ENCODE measurements at places on chromosomes 4 and X.

DNA sequence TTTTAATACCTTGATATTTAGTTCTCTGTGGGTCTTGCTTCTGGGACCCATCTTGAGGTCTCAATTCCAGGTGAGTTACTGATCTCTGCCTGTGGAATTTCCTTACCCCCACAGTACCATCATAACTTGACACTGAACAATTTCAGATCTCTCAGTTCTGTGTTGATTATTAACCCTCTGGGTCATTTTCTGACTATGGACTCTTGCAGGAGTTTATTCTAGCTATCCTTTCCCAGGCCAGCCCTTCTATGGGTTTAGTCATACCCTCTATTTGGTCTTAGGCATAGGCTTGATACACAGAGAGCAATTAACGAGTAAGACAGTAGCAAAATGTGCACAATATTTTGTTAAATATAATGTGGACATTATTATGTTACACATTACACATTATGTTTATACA lies 3.7 kb upstream of the SPARCL1 start:
- no peak for DNase-seq

GRCh38 chrX:20352935-20353336 lies 86.2 kb upstream of the RPS6KA3 start:
- no peak for DNase-seq

DNA sequence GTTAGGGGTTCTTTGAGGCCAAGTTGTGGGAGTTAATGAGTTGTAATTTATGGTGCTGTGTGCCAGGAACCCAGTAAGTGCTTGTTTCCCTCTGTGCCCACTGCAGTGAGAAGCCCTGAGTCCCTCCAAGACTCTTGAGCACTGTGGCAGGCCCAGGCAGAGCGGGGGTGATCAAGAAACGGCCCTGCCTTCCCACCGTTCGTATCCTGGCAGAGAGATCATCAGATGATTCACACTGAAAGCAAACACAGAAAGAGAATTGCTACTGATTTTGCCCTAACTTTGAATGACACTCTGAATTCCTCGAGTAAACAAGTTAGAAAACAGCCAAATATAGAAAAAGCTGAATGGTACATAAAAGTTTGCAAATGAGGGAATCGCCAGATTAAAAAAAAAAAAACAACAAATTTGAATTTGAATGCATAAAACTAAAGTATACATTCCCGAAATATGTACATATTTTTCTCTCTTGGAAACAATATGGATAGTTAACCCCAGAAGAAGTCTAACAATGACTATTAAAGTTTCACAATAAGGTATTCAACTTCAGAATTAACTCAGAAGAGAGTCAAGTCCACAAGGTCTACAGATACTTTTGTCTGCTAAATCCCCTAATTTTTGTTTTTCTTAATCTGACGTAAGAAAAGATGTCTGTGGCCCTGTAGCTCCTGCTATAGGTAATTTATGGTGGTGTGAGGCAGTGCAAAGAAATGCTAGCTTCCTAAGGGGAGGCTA lies 71.8 kb downstream of the AFAP1 start:
- DNase-seq: no peak

DNA sequence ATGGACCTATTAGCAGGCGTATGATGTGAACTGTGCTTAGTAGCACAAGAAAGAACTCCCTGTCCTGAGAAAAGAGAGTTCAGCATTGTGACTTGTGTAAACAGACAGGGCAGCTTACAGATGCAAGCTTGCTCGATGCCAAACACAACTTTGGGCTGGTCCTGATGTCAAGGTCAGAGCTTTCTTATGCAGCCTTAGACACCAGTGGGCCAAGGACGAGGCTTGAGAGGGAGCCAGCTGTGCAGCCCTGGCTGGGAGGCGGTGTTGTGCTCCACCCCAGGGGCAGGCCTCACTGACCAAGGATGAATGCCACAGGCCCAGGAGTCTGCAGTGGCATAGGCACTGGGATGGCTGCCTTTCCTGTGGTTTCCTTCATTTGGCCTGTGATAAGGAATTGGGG lies 35.4 kb downstream of the JADE1 start:
- no peak for DNase-seq

DNA sequence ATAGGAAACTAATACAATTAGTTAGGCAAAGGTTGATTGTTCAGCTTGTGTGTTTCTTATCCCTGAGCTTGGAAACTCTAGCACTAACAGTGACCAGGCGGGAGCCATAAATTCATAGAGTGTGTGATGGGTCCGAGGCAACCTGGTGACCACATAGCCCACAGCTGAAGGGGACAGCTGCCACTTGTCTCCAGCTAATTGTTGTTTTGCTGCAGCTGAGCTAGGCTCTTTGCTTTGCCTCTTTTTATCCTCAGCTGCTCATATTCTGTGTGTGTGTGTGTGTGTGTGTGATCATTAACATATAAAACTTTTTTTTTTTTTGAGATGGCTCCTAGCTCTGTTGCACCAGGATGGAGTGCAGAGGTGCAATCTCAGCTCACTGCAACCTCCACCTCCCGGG lies 53.2 kb downstream of the DOCK11 start:
- no peak for DNase-seq

GRCh38 chrX:97907791-97908190 lies 1024.1 kb downstream of the RPA4 start:
- no peak for DNase-seq

GRCh38 chr4:26076000-26076587 lies 162.1 kb downstream of the SMIM20 start:
- no peak for DNase-seq

DNA sequence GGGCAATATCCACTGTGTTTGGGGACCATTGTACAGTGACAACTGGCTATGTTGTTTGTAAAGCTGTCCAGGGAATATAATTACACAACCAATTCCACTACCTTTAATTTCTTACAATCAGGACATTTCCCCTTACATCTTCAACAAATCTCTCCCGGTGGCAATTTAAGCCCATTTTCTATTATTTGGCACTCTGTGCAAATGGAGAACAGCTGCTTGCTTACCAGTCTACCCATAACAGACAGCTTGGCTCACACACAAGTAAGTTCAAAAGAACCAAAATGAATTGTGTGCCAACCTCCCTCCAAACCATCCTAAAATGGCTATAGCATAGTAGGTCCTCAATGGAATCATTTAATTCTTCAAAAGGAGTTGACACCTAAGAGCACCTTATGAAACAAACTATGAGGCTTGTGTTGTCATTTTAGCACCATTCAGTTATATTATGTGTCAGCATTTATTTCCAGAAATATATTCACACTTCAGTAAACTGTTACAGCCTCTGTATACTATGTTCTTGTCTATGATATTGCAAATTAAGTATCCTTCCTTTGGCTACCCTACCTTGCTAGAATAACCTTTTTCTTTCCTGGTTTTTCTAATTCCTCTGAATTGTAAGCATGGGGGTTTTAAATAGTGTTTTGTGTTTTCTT lies 18.4 kb downstream of the GABRA4 start:
- no peak for DNase-seq

DNA sequence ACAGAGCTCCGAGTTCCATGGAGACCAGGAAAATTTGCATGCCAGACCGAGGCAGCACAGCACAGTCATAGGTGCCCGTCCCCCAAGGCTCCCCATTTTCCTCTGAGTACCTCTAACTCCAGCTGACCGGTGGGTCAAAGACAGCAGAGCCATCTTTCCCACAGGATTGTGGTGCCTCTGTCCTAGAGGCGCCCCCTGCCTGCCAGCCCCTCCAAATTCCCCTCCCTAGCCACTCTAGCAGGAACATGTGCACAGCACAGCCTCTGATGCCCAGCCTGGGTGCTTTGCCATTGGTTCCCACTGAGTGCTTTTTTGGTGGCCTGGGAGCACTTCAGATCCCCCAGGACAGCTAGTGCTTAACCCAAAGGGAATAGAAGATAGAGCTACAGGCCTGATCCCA lies 368.5 kb upstream of the PABPC5 start:
- no peak for DNase-seq

GRCh38 chr4:67332627-67333026 lies 212.7 kb downstream of the CENPC start:
- no peak for DNase-seq

- DNase-seq: no peak
Measured at GRCh38 chrX:47625365-47625764, 4.4 kb downstream of the CFP start.

DNA sequence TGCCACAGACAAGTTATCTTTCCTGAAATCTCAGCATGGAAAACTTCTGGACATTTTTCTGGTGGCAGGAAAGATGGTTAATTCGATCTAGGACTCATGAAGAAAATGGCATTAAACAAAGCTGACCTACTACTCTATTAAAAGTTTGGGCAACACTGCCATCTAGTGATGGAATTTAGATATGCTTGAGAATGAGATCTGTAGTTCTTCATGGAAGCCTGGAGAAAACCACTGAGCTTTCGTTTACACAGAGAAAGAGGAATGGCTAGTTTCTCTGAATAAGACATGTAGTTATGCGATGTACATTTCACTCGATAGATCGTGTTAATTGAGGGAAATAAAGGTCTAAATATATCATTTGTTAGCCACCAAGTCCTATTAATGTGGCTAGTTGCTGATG lies 51.7 kb upstream of the CHRDL1 start:
- DNase-seq: peak; percentile 32

DNA sequence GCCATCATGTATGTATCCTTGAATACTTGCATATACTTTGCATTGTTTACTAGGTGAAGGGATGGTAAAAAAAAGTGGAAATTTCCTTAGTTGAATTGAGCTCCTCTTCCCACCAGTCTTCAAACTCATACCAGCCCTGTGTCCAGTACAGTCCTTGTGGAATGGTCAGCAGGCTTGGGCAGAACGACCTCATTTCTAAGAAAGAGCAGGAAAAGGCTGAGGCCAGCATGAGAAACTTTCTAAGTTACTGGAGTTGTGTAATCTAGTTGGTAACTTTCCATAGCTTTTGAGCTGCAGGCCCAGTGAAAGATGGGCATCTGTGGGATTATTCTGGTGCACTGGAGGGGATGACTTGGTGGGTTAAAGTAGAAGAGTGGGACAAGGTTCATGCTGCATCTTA lies 87.6 kb downstream of the DCUN1D4 start:
- DNase-seq: no peak

GRCh38 chr4:145609481-145610427 lies 9.4 kb upstream of the MMAA start:
- DNase-seq: peak; percentile 63

GRCh38 chrX:150761819-150762216 lies 68.6 kb downstream of the MTMR1 start:
- DNase-seq: no peak

- no peak for DNase-seq
Measured at GRCh38 chrX:110178179-110178865, 139.6 kb downstream of the AMMECR1 start.

DNA sequence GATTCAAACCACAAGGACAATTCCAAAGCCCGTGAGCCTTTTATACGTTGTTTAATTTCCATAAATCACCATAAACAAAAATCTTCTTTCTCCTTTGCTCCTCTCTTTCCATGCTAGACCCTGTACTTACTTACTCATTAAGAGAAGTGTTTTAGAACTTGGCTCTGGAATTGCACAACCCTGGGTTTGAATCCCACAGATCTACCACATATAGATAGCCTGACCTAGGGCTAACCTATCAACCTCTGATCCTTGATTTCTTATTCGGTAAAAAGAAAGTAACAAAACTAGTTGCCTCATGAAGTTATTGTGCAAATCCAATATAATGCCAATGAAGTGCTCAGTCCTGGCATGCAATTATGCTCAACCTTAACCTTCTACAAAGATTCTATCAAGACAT lies 68.8 kb downstream of the ZAR1 start:
- DNase-seq: no peak

GRCh38 chr4:34196375-34196774 lies 2047.9 kb downstream of the ARAP2 start:
- no peak for DNase-seq

GRCh38 chrX:111431001-111431400 lies 19.0 kb upstream of the DCX start:
- DNase-seq: no peak

DNA sequence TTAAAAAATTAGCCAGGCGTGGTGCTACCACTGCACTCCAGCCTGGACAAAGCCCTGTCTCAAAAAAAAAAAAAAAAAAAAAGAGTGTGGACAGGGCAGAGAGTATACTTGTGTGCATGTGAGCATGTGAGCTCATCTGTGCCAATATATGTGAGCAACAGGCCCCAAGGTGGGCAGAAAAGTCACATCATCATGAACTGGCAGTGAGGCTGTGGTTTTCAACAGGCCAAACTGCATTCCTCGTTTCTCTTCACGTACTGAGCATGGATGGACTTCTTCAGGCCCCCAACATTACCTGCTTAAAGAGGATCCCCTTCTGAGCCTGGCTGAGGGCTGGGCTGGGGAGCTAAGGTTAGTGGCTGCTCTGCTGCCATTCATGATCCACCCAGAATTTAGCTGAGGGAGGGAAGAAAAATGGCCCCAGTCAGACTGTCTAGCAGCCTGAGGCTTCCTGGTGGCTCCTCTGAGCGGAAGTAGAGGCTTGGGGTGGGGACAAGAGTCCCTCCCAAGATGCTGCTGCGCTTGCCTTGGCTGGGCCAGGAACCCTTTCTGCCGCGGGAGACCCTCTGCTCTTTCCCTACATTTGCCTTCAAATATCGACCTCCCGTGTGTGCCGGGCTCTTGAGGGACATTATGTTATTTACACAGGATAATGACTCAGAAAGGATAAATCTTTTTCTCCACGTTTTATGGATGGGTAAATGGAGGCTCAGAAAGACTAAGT lies 55.0 kb downstream of the DIPK2B start:
- DNase-seq: no peak

DNA sequence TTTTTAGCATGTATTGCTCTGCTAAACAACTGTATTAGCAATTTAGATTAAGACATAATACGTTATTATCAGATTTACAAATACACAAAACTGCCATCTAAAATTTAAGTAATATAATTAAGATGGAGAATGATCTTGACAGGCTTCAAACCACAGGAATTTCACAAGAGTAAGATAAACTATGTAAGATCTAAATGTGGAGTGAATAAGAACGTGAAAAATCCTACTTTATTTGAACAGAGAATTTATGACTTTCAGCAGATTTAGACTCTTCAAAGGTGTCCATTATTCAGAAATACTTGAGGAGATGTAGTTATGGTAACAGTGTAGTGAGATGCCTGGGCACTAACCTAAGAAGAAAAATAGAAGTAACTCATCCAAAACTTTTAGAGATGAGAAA lies 73.2 kb downstream of the SLC4A4 start:
- DNase-seq: peak; percentile 63

GRCh38 chr4:31741326-31741725 lies 1021.2 kb downstream of the PCDH7 start:
- no peak for DNase-seq

DNA sequence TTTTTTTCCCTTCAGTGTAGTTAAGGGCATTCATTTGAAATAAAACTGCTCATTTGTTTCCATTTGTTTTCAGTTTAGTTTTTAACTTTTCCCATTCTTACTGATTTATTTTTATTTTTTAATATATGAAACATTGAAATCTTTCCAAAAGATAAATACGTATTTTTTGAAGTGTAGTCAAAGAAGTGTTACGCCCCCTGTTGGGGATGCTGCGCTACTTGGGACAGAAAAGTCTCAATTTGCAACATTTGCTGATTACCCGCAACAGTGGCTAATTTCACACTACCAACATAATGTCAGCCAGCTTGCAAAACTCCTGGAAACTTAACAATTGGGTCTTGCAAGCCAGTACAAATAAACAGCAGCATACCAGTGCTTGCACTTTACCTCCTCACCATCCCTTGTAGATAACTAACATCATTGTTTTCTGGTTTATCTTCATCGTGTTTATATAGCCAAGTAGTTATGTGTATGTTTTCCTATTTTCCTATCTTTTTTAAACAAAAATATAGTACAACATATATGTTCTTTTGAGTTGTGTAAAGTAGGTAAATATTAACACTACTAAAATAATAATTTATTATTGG lies 158.6 kb downstream of the STPG2 start:
- no peak for DNase-seq
